Epithelial cell of umbilical artery (primary cell): ENCODE measurements at places on chromosomes 1 and 21. TPM values are rescaled to one million over a fixed set of nuclear protein-coding genes. Genes with fewer than 3 reads are reported as not detected.

The BRDT gene
- total RNA-seq = not detected in 2 replicates

The FCER1A gene
- total RNA-seq = not detected in 2 replicates

The VAMP3 gene
- 82.5 and 95.0 TPM in 2 replicates for total RNA-seq

The LAPTM5 gene
- 4.1 and 9.7 TPM in 2 replicates for total RNA-seq

The ZC3H12A gene
- total RNA-seq = 3.9 and 5.6 TPM in 2 replicates

The DENND2C gene
- 0.15 and 0.65 TPM in 2 replicates for total RNA-seq

The IGSF3 gene
- total RNA-seq = 0.30 and 0.97 TPM in 2 replicates
